ENCODE measurements at places on chromosomes 12 and 14.
A peak's percentile ranks its signal among the peaks of the same experiment; 100 is the strongest.

DNA sequence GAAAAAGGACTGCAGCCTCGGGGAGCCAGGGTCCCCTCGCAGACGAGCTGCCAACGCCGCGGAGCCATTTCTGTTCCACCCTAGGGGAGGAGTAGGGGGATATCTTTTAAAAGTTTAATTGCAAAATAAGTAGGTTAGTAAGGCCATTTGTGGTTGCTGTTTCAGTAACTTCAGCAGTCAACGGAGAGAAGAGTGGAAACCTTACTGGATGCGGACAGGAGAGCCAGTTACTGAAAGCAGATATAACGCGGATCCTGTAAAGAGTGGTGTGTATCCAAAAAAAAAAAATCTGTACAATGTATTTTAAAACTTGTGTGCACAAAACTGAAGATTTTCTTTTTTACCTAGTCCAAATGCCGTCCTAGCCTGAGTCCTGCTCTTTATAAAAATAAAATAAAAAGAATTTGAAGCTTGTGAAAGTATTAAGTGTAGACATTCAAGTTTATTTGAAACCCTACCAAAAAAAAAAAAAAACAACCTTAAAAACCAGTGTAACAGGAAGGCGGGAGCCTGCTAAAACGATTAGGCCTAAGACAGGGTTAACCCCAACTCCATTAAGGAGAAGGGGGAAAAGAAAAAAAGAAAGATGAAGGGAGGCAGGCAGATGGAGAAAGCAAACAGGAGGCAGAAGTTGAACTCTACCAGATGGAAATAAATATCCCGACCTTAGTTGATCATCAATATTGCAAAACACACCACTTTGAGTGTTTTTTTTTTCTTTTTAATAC, 1.0 kb upstream of the BTG1 start:
- DNase-seq, result no peak

DNA sequence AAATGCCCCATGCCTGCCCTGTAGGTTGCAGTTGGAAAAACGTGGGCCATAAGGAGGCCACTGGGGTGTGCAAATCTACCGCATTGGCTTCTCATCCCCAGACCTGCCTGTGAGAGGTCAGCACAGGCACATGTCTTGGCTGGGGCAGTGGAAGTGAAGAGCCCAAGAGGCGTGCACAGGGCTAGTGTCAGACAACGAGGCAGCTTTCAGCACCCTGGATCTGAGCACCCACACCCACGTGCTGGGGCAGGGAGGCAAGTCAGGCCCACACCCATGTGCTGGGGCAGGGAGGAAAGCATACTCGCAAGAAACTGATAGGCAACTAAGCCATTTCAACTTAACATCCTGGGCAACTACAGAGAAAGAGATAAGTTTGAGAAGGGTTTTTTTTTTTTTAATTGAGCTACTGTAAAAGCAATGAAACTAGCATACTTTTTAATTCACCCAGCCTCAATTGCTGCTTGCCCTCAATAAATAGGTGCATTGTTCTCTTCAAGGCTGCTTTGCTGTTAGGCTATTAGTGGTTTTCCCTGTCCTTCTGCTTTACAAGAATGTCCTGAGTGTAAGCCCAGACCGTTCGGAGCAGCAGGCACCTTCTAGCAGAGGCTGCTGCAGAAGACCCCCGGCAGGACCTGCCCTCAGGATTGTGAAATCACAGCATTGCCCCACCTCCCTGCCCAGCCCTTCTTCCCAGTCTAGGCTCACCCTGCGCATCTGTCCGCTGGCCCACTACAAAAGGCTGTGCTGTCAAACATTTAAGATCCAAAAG, 355.3 kb upstream of the FKBP4 start:
- DNase-seq, result no peak

DNA sequence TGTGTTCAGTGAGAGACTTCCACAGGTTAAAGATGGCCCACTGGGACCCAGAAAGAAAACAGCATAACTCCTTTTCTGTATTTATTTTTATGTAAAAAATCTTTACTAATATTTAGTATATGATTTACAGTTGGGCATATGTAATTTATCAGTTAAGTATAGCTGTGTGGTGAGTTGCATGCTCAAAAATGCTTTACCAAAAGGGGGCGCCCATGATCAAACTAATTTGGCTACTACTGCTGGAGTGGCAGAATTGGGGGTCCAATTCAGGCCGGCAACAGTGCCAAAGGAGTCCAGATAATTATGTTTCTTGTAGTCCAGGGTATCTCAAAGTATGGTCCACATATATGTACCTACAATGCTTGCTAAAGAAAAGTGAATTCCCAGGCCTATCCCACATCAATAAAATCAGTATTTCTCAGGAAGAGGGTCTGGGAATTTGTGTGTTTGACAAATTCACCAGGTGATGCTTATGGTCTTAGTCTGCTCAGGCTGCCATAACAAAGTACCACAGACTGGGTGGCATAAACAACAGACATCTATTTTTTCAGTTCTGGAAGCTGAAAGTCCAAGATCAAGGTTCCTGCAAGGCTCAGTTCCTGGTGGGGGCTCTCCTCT, 152.0 kb downstream of the KTN1 start:
- peak; percentile 62 for DNase-seq

DNA sequence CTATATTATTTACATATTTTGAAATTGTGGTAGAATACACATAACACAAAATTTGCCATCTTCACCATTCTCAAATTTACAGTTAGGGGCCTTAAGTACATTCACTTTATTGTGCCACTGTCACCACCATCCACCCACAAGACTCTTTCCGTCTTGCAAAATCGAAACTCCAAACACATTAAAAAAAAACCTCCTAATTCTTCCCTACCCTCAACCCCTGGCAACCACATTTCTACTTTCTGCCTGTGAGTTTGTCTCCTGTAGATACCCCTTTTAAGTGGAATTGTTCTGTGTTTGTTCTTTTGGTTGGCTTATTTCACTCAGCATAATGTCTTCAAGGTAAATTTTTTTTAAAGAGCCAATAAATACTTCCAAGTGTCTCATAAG, 31.6 kb upstream of the AMIGO2 start:
- DNase-seq, result peak; percentile 46

- no peak for DNase-seq
These were observed 233.5 kb downstream of the BTG1 start for GRCh38 chr12:91912178-91912577.

DNA sequence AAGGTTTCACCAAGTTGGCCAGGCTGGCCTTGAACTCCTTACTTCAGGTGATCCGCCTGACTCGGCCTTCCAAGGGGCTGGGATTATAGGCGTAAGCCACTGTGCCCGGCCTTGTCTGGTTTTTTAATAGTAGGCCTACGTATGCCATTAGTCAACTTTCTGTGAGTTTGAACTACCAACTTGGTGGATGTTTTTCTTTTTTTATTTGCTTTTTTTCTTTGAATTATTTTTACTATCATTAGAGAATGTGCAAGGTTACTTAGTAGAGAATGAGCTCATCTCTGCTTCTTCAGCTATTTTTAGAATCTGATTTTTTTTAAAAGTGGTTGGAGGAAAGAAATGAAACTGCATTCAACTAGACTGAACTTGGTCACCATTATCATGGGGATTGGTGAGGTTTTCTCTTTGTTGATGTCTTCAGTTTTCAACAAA, 51.4 kb downstream of the HMGA2 start:
- DNase-seq, result no peak

DNA sequence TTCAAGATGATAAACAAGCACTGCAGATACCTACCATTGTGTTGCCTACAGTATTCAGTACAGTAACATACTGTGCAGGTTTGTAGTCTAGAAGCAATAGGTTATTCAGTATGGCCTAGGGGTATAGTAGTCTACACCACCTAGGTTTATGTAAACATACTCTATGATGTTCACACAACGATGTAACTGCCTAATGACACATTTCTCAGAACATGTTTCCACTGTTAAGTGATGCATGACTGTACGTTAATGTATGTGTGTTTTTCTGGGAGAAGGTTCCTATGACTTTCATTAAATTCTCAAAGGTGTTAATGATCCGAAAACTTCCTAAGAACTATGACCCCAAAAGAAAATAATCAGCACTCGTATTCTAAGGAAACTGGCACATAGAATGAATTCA, 20.9 kb upstream of the CALM1 start:
- no peak for DNase-seq

DNA sequence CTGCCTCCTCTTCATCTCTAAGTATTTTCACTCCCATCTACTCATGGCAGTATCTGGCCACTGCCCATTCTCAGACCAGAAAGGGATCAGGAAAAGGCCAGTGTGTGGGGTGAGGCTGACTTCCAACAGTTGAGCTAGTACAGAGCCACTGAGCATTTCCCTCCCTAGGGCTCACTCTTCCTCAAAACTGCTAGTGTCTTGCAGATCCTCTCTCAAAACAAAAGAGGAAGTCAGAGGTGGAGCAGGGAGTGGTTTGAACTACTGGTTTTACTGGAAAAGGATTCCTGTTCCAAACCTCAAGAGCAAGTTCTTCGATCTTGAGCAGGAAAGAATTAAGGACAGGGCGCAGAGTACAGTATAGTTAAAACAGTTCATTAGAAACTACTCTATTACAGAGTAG, 11.7 kb upstream of the RNASE10 start:
- no peak for DNase-seq

DNA sequence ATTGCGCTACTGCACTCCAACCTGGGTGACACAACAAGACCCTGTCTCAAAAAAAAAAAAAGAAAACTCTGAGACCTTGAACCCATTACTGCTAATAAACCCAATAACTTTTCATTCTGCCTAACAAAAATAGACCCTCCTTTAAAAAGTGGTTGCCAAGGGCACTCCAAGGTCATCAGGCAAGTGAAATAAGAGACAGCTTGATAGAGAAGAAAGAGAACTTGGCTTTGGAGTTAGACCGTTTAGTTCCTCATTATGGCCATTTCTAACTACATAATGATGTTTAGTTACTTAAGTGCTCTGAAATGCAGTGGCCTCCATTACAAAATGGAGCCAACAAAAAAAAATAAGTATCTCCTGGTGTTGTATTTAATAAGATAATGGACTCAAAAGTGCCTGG, 55.9 kb downstream of the PHLDA1 start:
- DNase-seq, result no peak

DNA sequence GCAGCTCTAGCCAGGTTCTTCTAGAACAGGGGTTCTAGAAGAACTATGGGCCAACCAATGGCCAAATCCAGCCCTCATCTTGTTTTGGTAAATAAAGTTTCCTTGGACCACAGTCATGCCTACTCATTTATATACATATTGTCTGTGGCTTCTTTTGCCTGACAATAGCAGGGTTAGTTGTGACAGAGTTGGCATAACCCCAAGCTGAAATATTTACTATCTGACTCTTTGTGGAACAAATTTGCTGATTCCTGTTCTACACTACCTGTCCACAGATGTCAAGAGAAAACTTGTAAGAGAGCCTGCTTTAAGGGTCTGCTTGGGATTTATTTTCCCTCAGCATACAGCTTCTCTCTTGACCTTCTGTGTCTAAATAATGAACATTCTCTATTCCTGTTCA, 289.0 kb downstream of the KSR2 start:
- DNase-seq, result no peak

DNA sequence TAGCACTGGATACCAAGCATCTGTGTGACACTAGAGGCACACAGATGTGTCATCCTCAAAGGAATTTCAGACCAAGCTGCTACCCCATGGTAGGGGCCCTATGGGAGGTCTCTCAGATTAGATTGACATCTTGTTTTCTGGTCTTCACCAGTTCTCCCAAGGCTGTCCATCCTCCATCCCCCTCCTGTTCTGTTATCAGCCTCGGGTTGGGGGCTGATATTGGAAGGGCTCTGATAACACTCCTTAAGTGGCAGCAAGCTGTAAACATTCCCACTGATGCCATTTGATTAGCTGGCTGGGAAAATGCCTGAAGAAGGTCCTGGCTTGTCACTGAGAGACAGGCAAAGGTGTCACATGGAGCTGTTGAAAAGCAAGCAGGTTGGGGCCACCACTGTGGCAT, 185.9 kb upstream of the RBM19 start:
- no peak for DNase-seq

DNA sequence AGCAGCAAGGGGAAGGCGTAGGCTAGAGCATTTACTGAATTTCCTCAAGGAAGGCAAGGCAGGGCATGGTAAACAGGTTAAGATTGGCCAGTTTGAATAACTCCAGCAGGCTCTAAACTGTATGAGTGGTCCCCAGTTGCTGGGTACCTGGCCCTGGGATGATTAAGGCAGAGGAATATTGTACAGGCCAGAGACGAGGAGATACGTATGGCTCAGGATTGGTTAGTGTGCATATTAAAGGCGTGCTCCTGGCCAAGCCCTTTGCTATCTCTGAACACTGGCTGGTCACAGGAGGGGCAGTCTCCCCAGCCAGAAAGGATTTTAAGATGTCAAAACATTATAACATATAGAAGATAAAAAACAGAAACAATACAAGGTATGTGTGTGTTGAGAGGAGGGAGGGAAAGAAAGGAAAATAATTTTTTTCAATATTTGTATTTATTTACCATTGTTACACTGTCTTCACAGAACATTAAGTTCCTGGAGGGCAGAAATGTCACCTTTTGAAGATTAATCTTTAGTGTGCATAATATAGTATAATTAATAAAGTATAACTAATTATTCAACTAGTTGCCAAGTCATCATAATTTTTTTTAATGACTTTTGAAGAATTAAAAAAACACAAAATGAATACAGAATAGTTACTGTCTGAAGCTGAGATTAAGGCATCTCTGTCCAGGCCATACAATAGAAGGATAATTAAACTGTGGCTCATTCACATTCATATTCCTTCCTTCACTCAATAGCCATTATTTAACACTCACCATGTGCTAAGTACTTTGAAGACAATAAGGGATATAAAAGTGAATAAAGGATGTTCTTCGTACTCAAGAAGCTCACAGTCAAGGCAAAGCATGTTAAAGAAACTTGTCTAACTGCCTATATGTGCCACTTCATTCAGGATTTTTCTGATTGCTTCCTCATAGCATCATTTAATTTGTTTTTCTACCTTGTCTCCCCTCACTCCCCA, 41.9 kb downstream of the DCP1B start:
- no peak for DNase-seq

GRCh38 chr14:103194256-103195045, 71.2 kb downstream of the TNFAIP2 start:
- no peak for DNase-seq

GRCh38 chr12:6333566-6333965, 8.3 kb downstream of the TNFRSF1A start:
- no peak for DNase-seq

GRCh38 chr12:52801773-52802172, 5.9 kb upstream of the KRT3 start:
- DNase-seq, result no peak

GRCh38 chr12:123607756-123608155, 5.9 kb downstream of the DDX55 start:
- DNase-seq, result no peak

DNA sequence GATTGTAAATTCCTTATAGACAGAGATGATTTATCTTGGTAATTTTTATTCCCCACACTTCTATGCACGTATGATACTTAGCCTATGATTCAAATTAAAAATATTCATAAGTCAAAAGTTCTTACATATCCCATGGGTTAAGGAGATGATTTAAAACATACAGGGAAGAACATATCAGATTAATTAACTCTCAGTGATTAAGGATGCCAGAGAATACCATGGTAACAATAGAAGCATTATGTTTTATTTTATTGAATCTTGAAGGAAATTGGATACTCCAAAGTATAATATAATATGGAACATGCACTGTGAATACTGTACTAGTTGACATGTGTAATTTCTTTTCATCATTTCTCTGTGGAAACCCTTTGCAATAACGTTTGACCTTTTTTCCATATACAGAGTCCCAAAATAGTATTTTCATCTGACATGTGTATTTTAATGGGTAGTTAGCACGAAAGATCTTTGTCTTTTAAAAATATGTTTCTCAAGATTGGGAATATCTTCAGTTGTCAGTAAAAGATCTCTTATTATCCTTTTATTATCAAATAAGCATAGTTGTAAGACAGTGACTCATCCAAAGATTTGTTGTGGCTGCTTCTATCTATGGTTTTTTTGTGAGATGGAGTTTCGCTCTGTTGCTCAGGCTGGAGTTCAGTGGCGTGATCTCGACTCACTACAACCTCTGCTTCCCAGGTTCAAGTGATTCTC, 166.7 kb downstream of the RAD51B start:
- DNase-seq, result no peak

All from stimulated activated CD4-positive, alpha-beta T cell treated with anti-CD3 and anti-CD28 coated beads, Interleukin-15, amount 100 ng/mL, for 24 hours (primary cell).